ENCODE measurements at places on chromosomes 1 and 21. TPM values are rescaled to one million over a fixed set of nuclear protein-coding genes. Genes with fewer than 3 reads are reported as not detected.

GRCh38 chr1:97877307-97877706 is 43.5 kb downstream of the DPYD start:
- H3K27ac ChIP-seq = no peak overlapping the region
- H3K27me3 ChIP-seq = peaks cover 1% of the 10 kb centered on the region
- H3K4me1 ChIP-seq = no peaks in the 10 kb centered on the region
- H3K36me3 ChIP-seq = no peaks in the 10 kb centered on the region

DNA sequence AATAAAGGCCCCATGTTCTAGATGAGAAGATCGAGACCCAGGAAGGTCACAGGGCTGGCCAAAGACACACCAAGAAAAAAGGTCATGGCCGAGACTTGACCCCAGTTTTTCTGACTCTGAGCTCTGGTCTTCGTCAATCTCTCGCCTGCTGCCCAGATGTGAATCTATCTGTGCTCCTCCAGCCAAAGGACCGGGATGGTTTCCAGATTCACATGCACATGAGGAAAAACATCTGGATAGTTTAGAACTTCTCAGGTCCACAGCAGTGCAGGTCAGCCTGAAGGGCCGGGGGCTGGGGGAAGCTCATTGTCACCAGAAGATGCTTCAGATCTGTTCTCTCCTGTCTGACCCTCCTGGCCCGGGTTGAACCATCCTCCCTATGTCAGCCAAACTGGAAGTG is 49.0 kb downstream of the KCNN3 start:
- H3K4me1 ChIP-seq = peaks cover 13% of the 10 kb centered on the region
- H3K27me3 ChIP-seq = peaks cover 1% of the 10 kb centered on the region
- H3K36me3 ChIP-seq = peaks cover 12% of the 10 kb centered on the region
- no peak overlapping the region for H3K27ac ChIP-seq

DNA sequence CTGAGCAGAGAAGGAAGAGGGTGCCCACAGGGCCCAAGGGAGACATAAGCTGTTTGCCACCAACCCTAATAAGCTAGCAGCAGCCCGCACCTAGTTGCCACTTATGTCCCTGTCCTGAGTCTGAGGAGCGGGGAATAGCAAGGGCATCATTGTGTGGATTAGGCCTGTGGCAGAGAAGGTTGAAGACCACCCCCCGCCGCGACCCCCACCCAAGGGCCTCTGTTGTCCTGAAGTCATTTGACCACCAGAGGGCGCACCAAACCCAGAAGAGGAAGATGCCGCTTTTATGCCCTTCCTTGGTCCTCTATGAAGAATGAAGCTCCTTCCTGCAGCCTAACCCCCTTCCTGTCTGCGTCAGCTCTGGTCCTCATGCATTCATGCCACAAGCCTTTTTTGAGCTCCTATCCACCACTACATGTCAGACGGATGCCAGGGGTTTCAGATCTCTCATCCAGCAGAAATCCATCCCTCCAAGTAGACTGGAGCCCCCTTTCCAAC is 16.6 kb downstream of the RHBG start:
- peak; percentile 67 for DNase-seq
- peaks cover 5% of the 10 kb centered on the region for H3K27me3 ChIP-seq
- no peaks in the 10 kb centered on the region for H3K36me3 ChIP-seq
- no peak overlapping the region for H3K4me3 ChIP-seq
- H3K27ac ChIP-seq = peak overlapping the region; percentile 12

DNA sequence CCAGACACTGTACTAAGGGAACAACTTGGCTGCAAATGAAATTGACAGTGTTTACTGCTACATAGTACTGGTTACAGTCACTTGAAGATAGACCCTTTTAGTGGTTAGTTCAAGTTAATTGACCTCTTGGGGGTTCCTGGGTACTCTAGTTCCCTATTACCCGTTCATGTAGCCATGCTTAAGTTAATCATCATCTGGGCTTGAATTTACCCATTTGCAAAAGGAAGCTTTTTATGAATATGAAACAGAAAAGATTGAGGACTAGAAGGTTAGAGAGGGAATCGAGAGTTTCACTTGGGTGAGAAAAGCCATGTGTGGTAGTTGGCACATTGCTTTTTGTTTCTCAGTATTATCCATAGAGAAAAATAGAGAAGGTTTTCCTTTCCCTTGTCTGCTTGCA is 2.7 kb downstream of the MIA3 start:
- H3K4me1 ChIP-seq = peaks cover 15% of the 10 kb centered on the region
- no peaks in the 10 kb centered on the region for H3K27me3 ChIP-seq
- no peak for DNase-seq
- H3K4me3 ChIP-seq = no peak overlapping the region
- peaks cover 11% of the 10 kb centered on the region for H3K36me3 ChIP-seq
- H3K27ac ChIP-seq = no peak overlapping the region

DNA sequence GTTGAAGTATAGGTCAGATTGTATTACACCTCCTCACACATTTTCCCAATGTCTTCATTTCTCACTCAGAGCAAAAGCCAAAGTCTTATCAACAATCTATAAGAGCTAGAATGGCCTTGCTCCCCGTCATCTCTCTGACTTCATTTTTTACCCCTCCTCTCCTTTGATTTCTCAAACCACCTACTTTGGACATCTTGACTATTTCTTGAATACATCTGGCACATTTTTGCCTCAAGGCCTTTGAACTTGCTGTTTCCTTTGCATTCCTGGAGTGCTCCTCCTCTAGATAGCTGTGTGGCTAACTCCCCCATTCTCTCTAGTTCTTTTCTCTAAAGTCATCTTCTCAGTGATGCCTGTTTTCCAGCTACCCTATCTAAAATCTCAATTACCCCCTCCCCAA is 7.2 kb upstream of the XCL2 start:
- no peak overlapping the region for H3K4me3 ChIP-seq
- H3K36me3 ChIP-seq = no peaks in the 10 kb centered on the region
- H3K27ac ChIP-seq = no peak overlapping the region
- peaks cover 5% of the 10 kb centered on the region for H3K4me1 ChIP-seq
- H3K27me3 ChIP-seq = no peaks in the 10 kb centered on the region

GRCh38 chr1:109365642-109366204 is 32.0 kb downstream of the SORT1 start:
- no peaks in the 10 kb centered on the region for H3K27me3 ChIP-seq
- DNase-seq = no peak
- peaks cover 4% of the 10 kb centered on the region for H3K36me3 ChIP-seq
- peaks cover 16% of the 10 kb centered on the region for H3K4me1 ChIP-seq

Gene RPE65
- total RNA-seq = not detected

GRCh38 chr1:232873412-232873811 is 68.2 kb downstream of the MAP10 start:
- DNase-seq = no peak
- peaks cover 4% of the 10 kb centered on the region for H3K27me3 ChIP-seq
- no peaks in the 10 kb centered on the region for H3K36me3 ChIP-seq

DNA sequence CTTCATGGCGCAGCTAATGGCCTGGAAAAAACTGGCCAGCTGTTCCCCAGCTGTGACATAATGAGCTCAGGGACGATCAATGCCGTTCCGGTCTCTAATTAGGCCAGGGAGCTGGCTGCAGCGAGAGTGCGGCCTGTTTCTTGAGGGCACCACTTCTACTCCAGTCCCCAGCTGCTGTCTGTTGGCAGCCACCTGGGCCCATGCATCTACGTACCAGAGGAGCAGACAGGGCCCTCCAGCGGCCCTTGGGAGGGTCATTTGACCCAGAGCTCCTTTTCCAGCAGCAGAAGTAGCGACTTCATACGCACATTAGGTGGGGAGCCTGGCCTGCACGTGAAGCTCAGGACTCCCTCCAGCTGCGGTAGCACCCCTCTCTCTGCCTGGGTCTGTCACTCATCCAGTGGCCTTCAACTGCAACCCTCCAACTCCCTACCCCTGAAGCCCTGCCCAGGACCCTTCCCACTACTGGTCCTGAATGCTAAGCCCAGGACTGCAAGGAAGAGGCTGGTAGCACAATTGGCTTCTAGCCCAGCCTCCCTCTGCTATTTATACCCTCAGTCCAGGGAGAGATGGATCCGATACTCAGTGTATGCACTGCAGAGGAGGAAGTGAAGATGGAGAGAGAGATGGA is 9.1 kb upstream of the GPR61 start:
- peaks cover 9% of the 10 kb centered on the region for H3K27me3 ChIP-seq
- no peak overlapping the region for H3K4me3 ChIP-seq
- no peaks in the 10 kb centered on the region for H3K36me3 ChIP-seq

- H3K36me3 ChIP-seq = no peaks in the 10 kb centered on the region
- H3K27ac ChIP-seq = peak overlapping the region; percentile 44
- no peak for DNase-seq
- no peak overlapping the region for H3K4me3 ChIP-seq
These were observed 22.7 kb downstream of the GLUL start for GRCh38 chr1:182368903-182369302.

DNA sequence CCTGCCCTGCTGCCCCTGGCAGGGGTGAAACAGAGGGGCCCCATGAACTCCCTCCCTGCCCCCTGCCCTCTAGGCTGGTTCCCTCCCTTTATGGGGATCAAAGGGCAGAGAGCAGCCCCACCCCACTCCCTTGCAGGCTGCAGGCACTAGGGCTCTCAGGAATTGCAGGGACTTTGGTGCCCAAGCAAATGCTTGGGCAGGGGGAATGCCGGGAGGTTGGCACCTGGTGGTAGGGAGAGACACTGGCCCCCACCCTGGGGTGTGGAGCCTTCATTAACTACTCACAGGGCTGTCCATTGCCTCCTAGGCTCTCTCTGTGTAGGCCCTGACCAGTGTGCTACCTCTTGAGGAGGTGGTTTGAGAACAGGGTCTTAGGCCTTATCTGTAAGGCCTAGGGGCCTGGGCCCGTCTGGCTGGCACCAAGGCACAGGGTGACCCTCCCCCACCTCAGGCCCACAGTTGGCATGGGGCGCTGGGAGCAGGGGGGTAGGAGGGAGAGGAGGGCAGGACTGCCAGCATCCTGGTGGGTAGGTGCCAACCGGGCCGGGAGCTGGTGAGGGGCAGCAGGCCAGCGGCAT is 4.7 kb downstream of the ZBTB7B start:
- no peak for DNase-seq
- H3K4me1 ChIP-seq = peaks cover 30% of the 10 kb centered on the region
- H3K4me3 ChIP-seq = no peak overlapping the region
- H3K27me3 ChIP-seq = peaks cover 3% of the 10 kb centered on the region
- H3K27ac ChIP-seq = no peak overlapping the region
- H3K36me3 ChIP-seq = peaks cover 4% of the 10 kb centered on the region

Gene TNFRSF8
- 1.9 TPM for total RNA-seq

DNA sequence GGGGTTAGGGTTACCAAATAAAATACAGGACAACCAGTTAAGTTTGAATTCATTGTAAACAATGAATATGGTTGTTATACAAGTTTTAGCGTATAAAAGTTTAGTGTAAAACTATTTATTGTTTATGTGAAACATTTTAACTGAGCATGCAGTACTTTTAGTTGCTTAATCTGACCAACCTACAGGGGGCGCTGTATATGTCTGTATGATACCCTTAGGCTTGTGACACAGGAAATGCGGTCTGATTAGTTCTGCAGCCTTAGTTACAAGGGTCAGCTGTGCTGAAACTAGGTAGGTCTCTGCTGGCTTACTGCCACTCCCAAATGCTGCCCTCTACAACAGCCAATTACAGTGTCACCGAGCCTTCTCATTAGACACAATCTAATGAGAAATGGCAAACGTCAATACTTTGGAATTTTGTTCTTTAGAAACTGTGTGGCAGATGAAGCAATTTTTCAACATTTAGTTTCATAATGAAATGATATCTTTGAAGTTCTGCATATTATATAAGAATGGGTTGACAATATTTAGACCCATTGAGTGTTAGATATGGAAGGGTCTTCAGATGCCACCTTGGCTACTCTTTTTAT is 56.2 kb downstream of the NTNG1 start:
- H3K4me3 ChIP-seq = no peak overlapping the region
- H3K36me3 ChIP-seq = no peaks in the 10 kb centered on the region
- peak; percentile 37 for DNase-seq
- H3K4me1 ChIP-seq = no peaks in the 10 kb centered on the region

Gene RIMS3
- total RNA-seq = 5.4 TPM

DNA sequence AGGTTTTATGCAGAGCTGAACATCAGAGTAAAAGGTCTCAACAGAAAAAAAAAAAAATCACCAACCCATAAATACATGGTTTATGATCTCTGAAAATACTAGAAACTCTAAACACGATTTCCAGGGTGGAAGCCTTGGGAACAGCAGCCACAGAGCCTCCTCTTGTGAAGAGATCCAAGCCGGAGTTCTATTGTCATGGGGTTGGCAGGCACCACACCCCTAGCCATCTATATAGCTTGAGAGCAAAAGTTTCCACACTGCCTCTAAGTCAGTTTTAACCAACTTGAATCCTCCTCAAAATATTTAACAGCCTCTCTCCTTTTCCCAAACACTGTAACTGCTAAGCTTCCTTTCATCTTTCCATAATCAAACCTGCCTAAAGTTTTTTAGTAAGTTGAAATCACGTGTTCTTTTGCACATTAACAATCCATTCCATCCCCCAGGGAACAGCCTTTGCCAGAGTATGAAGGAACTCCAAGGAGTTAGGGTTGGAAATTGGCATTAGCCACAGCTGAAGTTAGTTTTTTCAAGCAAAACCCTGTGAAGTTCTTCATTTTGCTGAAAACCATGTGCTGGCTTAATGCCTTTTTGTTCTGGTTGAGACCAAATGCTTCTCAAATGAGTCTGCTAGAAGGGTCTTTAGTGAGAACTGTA is 13.8 kb upstream of the SEC16B start:
- H3K4me1 ChIP-seq = peaks cover 10% of the 10 kb centered on the region
- H3K27ac ChIP-seq = no peak overlapping the region
- no peaks in the 10 kb centered on the region for H3K36me3 ChIP-seq
- no peak for DNase-seq

Gene ATP1A2
- 0.49 TPM for total RNA-seq

Gene ADGRB2
- 0.44 TPM for total RNA-seq

Gene NFASC
- 3.8 TPM for total RNA-seq

GRCh38 chr1:93207211-93207610 is 26.7 kb downstream of the CCDC18 start:
- no peak overlapping the region for H3K27ac ChIP-seq
- H3K4me1 ChIP-seq = no peaks in the 10 kb centered on the region
- no peak overlapping the region for H3K4me3 ChIP-seq
- H3K27me3 ChIP-seq = no peaks in the 10 kb centered on the region
- no peak for DNase-seq

Gene KCND3
- 0.15 TPM for total RNA-seq

Gene MAP10
- 4.9 TPM for total RNA-seq

- H3K4me3 ChIP-seq = no peak overlapping the region
- H3K4me1 ChIP-seq = no peaks in the 10 kb centered on the region
- H3K27ac ChIP-seq = no peak overlapping the region
- no peak for DNase-seq
These were observed 262.6 kb downstream of the SIPA1L2 start for GRCh38 chr1:232367293-232367692.

- peaks cover 25% of the 10 kb centered on the region for H3K36me3 ChIP-seq
- H3K4me3 ChIP-seq = peak within 1 kb of the TSS; percentile 98
- H3K27ac ChIP-seq = peak within 1 kb of the TSS; percentile 97
These were observed at the start of gene NECAP2 for GRCh38 chr1:16440470-16441281. TSS of gene NECAP2 (plus strand) at chr1:16440724. CDS start at chr1:16440762, 38 bp downstream.

GRCh38 chr1:102241431-102242338 is 245.0 kb upstream of the OLFM3 start:
- no peaks in the 10 kb centered on the region for H3K4me1 ChIP-seq
- no peak for DNase-seq
- no peaks in the 10 kb centered on the region for H3K36me3 ChIP-seq

Gene RNF207
- total RNA-seq = not detected

- no peak overlapping the region for H3K4me3 ChIP-seq
- peaks cover 20% of the 10 kb centered on the region for H3K4me1 ChIP-seq
- DNase-seq = no peak
- no peaks in the 10 kb centered on the region for H3K27me3 ChIP-seq
- no peaks in the 10 kb centered on the region for H3K36me3 ChIP-seq
These were observed 16.8 kb upstream of the JAK1 start for GRCh38 chr1:64983110-64983509.

GRCh38 chr1:53616927-53617326 is 122.0 kb downstream of the GLIS1 start:
- H3K4me3 ChIP-seq = no peak overlapping the region
- H3K4me1 ChIP-seq = no peaks in the 10 kb centered on the region
- no peak overlapping the region for H3K27ac ChIP-seq
- peaks cover 3% of the 10 kb centered on the region for H3K27me3 ChIP-seq
- DNase-seq = no peak
- H3K36me3 ChIP-seq = no peaks in the 10 kb centered on the region

Measured in endothelial cell (in vitro differentiated cells).